ENCODE measurements at places on chromosomes 4 and X.

- no peak for DNase-seq
Observed at GRCh38 chrX:101206471-101206870, 13.1 kb upstream of the DRP2 start.

- DNase-seq, result no peak
Observed at GRCh38 chr4:40515037-40515397, 114.6 kb downstream of the RBM47 start.

DNA sequence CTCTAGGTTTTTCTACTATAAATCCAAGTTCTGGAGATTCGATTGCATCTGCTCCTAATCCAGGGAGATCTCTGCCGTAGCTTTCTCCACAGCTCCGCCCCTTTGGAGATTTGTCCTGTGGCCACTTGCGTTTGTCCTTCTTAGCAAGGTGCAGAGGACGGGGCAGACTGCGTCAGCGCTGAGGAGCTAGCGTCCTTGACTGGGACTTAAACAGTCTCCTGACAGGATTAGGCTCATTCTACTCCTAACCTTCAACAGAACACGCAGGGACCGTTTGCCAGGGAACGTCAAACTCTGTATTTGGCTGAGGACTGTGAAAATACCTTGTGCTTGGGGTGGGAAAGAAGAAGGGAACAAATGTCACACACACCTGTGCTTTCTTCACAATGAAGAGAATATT is 38.6 kb downstream of the SORBS2 start:
- DNase-seq, result no peak

- no peak for DNase-seq
Observed at GRCh38 chr4:36944232-36944631, 300.3 kb upstream of the NWD2 start.

- DNase-seq, result no peak
Observed at GRCh38 chr4:4672402-4672801, 130.6 kb upstream of the STX18 start.

DNA sequence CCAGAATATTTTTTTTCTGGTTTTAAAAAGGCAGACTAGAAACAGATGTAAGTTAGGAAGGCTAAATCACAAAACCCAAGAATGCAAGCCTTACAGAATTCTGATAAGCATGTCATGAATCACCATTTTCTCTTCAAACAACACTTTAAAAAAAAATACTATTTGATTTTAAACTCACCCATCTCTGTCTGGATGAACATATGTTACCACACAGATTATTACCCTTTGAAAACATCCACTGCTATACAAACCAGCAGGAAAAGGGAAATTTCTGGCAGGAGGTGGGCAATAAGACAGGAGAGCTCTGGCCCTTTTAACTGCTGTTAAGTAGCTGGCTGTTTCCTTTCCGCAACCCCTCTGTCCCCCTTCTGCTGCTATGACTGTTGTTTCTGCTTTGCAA is 317.7 kb upstream of the NOCT start:
- no peak for DNase-seq

- no peak for DNase-seq
Observed at GRCh38 chrX:1221296-1221845, 8.9 kb upstream of the CRLF2 start.

- no peak for DNase-seq
Observed at GRCh38 chr4:102715057-102715456, 45.7 kb downstream of the MANBA start.

DNA sequence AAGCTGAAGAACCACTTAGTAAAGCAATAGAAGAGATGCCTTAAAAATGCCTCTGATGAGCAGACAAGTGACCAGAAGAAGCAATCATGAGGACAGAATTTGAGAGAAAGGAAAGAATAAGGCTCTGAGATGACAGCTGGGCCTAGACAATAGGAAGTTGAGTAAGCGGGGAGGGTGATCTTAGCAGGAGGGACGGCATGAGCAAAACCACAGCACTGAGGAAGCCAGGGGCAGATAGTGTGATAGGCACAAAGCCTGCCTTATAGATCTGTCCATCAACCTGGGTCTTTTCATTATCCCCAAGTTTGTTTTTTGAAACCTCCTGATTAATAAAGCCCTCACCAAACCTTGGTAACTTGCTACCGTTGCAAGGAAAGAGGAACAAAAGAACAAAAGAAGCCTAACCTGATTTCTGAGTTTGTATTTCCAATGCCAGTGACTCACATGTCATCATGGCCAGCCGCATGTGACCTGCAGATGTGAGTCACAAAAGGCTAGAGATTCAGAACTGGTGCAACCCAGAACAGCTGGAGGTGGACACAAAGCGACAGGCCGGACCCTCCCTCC is 55.7 kb upstream of the PPARGC1A start:
- no peak for DNase-seq

GRCh38 chr4:19155568-19155967 is 1096.1 kb upstream of the SLIT2 start:
- DNase-seq, result no peak

- DNase-seq, result no peak
Observed at GRCh38 chrX:40205471-40205870, 107.7 kb upstream of the BCOR start.

- no peak for DNase-seq
Observed at GRCh38 chrX:39654183-39654925, 443.4 kb downstream of the BCOR start.

- no peak for DNase-seq
Observed at GRCh38 chr4:24266951-24267722, 317.2 kb downstream of the DHX15 start.

- DNase-seq, result no peak
Observed at GRCh38 chr4:189305500-189305899, 635.2 kb upstream of the FRG1 start.

DNA sequence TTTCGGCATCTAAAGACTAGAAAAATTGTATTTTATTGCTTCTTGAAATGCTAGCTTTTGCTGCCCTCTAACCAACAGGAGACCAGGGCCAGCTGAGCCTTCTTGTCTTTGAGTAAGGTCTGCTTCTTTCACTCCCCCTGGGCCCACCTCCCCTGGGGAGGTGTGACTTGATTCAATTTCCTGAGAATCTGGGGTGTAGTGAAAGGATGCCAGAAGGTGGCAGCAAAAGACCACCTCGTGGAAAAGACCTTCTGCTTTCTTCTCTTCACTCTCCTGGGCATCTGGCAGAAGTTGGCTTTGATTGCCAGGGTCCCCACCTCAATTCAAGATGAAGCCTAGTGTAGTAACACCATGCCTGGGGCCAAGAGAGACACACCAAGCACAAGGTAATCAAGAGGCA is 96.5 kb upstream of the MAOA start:
- peak; percentile 0 for DNase-seq

GRCh38 chr4:86959588-86960500 is 25.0 kb downstream of the AFF1 start:
- no peak for DNase-seq

- DNase-seq, result no peak
Observed at GRCh38 chrX:16585486-16586376, 64.2 kb upstream of the S100G start.

- DNase-seq, result no peak
Observed at GRCh38 chr4:81634766-81635549, 163.3 kb upstream of the RASGEF1B start.

DNA sequence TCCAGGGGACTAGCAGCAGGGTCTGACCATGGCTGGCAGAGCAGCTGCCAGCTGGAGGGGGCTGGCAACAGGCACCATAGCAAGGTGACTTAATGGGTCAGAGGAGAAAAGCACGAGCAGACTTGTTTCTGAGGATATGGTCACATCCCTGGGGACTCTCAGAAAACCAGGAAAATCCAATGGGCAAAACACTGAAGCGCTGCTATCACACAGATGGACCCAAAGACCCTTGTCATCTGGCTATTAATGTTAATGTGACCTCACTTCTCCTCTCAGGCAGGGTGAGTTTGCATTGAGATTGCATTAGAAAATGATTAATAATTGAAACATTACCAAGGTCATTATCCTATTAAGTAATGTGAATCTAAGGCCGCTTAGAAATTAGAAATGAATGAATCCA is 293.7 kb upstream of the GALNT7 start:
- no peak for DNase-seq

- no peak for DNase-seq
Observed at GRCh38 chr4:83054928-83055327, 19.9 kb downstream of the COPS4 start.

DNA sequence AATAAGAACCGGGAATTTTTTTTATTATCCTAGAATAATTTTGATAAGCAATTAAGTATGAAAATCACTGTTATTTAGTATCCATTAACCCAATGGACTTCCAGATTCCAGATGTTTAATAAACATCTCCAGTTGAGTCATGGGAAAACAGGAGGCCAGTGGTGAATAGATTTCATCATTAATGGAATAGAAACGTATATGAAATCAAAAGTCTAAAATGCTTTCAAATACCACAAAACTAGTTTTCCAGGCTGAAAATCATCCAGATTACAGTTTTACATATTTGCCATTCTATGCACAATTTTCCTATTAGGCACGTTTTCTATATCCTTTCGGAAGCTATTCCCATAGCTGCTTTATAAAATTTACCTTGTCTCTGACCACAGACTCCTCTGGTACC is 35.0 kb downstream of the IRF2 start:
- DNase-seq, result no peak

- no peak for DNase-seq
Observed at GRCh38 chr4:18389115-18389514, 367.6 kb upstream of the LCORL start.

GRCh38 chr4:164935363-164935762 is 42.1 kb downstream of the TRIM61 start:
- no peak for DNase-seq

GRCh38 chr4:95361696-95361965 is 187.1 kb downstream of the UNC5C start:
- DNase-seq, result no peak

- no peak for DNase-seq
Observed at GRCh38 chr4:81366779-81367178, 104.9 kb downstream of the RASGEF1B start.

GRCh38 chr4:6568689-6569332 is 6.2 kb upstream of the MAN2B2 start:
- DNase-seq, result no peak

DNA sequence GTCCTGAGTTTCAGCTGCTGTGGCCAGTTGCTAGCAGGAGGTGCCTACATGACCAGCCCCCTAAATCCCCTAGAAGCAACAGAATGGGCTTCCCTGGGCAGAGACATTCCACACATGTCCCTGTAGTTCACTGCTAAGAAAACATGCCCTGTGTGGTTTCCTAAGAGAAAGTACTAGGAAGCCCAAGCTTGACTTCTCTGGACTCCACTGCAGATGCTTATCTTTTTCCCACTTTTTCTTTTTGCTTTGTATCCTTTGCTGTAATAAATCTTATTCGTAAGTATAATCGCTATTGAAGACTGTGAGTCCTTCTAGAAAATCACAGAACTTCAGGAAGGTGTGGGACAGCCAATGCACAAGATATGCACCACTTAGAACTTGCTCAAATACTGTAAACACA is 15.6 kb downstream of the RPGR start:
- DNase-seq, result no peak

- no peak for DNase-seq
Observed at GRCh38 chr4:168101026-168101425, 8.7 kb downstream of the ANXA10 start.

- no peak for DNase-seq
Observed at GRCh38 chr4:78618436-78618835, 66.9 kb downstream of the ANXA3 start.

DNA sequence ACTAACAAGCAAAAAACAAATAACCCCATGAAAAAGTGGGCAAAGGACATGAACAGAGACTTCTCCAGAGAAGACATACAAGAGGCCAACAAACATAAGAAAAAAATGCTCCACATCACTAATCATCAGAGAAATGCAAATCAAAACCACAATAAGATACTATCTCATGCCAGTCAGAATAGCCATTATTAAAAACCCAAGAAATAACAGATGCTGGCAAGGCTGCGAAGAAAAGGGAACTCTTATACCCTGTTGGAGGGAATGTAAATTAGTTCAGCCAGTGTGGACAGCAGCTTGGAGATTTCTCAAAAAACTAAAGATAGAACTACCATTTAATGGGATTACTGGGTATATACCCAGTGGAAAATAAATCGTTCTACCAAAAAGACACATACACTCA is 79.6 kb downstream of the MAPK10 start:
- DNase-seq, result no peak

- DNase-seq, result no peak
Observed at GRCh38 chr4:185916683-185917082, 104.7 kb upstream of the SORBS2 start.

DNA sequence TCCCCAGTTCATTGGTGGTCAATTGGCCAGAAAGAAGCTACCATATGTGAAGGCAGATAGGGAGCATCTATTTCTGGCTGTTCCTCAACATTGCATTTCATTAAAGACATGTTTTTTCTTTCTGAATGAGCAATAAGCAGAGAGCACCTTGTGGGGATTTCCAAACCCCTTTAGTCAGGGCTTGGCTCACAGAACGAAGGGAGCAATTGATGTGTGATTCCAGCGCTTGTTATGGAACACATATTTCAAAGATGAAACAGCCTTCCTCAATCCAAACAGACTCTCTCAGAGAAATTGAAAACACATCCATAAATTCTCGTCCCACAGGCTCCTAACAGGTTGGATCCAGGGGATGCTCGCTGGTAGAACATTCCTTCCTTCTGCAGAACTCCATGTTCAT is 84.1 kb downstream of the CLCN4 start:
- no peak for DNase-seq

GRCh38 chr4:107468812-107469211 is 251.2 kb downstream of the PAPSS1 start:
- DNase-seq, result no peak

- no peak for DNase-seq
Observed at GRCh38 chrX:2610246-2611170, 80.6 kb upstream of the CD99 start.

DNA sequence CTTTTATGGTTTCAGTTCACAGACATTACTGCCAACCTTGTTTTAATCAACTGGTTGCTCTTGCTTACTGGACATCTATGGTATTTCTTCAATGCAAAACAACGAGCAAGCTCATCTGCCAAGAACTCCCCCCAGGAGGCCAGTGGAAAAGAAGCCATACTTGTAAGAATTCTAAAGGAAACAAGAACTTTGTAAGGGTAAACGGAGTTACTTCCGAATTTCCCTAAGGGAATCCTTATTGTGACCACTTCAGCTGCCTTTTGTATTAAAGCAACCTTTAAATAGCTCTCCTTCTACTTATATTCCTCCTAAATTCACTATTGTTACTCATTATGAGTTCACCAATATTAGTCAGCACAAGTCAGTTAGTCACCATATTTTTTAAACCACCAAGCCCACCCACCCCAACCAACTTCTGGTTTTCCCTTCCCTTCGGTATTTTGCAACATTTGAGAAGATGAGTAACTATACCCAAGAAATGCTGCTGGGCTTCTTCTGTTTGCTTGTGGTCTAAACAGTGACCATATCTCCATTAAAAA is 602.8 kb upstream of the DIPK2B start:
- no peak for DNase-seq

DNA sequence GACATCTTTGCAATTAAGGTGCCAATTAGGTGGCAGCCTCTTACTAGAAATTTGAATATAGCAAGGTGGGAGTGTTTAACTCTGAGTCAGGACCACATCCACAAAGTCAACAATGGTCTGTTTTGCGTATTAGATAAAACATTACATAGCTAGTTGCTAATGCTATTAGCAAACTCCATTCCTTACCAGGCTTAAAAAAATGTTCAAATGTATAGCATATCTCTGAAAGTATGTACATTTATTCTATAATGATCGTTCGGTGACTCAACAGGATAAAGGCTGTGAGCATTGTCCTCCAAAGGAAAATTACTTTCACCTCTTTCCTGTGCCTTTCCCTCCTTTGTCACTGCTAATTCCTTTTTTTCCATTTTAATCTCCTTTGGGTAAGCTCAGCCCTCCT is 74.5 kb downstream of the SYTL5 start:
- no peak for DNase-seq

GRCh38 chr4:76197031-76197743 is 16.4 kb downstream of the SCARB2 start:
- no peak for DNase-seq

GRCh38 chr4:162865102-162865501 is 301.6 kb downstream of the NAF1 start:
- no peak for DNase-seq
